ENCODE measurements at places on chromosomes 13 and 19.

- DNase-seq: peak; percentile 16
These were observed 50.6 kb upstream of the UQCRFS1 start for GRCh38 chr19:29263305-29264135.

DNA sequence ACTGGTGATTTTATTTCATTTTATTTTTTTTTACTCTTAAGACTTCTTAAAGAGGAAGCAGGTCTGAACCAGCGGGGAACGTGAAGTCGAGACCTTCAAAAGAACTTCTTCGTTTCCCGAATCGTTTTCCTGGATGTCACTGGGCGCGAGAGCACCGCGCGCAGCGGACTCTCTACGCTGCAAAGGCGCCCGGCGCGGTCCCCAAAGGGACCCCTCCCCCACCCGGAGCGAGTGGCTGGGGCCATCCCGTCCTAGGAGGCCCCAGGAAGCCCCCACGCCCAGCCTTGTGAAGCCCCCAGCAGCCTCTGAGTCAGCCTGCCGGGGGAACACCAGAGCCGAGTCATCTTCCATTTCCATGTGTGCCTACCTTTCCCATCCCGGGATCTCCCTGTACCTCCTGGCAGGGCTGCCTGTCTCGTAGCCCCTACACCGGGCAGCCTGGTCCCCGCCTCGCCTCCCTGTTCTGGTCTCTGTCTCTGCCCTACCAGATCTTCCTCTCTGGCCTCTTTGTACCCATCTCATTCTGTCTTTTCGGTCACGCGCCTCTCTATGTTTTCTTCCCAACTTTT is 608 bp downstream of the CD70 start:
- DNase-seq: no peak

GRCh38 chr19:18259893-18260292 is 14.4 kb downstream of the IQCN start:
- no peak for DNase-seq

DNA sequence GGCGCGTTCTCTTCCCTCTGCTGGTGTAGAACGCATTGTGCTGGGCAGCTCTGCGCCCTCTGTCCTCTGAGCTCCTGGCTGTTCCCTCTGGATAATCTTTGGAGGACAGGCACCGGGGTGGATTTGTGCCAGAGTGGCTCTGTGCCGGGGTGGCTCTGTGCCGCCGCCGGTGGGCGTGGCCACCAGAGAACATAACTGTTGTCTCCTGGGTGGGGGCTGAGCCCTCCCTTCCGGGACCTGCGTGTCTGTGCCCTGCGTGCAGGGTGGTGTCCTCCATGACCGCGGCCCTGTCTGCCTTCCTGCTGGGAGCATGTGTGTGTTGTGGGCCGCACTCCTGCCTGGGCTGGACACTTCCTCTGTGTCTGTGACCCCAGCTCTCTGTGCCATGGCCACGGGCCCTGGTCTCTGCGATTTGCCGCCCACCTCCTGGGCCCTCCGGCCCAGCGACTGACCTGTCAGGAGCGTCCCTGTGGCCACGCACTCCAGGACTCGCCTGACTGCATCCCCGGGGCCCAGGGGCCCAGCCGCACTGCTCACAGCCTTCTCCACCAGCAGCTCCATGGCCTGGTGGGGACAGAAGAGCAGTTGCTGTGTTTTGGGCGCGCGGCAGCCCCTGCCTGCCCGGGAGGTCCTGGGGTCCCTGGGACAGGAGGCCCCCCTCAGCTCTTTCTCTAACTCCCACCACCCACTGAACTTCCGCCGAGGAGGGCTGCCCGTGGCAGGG is 22.4 kb upstream of the MATK start:
- no peak for DNase-seq

GRCh38 chr19:33667141-33667650 is 45.4 kb downstream of the CHST8 start:
- DNase-seq: no peak

DNA sequence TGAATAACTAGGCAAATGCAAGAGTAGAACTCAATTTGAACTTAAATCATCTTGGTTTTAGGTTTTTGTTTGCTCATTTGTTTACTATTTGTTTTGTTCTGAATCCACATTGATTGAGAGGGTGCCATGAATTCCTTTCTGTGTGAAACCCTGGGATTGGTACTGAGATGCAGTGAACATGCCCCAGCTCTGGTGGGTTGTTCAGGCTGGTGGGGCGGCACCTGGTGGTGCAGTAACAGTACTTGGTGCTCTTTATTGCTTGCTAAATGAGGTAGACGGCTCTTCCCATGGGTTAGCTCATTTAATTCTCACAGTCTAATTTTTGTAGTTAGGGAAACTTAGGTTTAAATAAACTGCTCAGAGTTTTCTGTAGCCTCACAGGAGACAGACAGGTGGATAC is 48.4 kb downstream of the WASF3 start:
- no peak for DNase-seq

GRCh38 chr19:10419646-10420443 is 493 bp upstream of the PDE4A start:
- no peak for DNase-seq

GRCh38 chr19:36574741-36575140 is 1.6 kb upstream of the ZNF529 start:
- no peak for DNase-seq

DNA sequence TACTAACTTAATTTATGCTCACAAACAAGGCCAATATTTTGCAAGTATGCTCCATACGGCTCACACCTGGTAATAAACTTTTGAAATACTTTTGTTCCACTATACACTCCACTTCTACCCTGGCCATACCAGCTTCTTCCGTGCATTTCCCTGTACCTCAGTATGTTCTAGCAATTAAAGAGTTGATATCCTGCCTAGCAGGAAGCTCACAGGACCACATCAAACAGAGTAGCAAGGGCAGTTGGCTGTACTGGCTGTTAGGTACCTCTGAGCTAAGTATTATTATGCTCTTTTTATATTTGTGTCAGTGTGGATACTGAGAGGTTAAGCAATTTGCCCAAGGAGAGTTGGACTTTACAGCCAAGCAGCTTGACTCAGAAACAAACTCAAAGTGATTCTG is 257.7 kb downstream of the SLITRK6 start:
- no peak for DNase-seq

GRCh38 chr13:112117258-112117954 is 50.5 kb downstream of the SOX1 start:
- no peak for DNase-seq

GRCh38 chr19:18541992-18542940 is 1.1 kb downstream of the FKBP8 start:
- DNase-seq: no peak
